ENCODE measurements at places on chromosomes 4 and X.

GRCh38 chrX:9171841-9172463 is 138.0 kb upstream of the FAM9B start:
- no peak for DNase-seq

- DNase-seq = no peak
Measured at GRCh38 chrX:53704294-53704693, 17.8 kb upstream of the HUWE1 start.

GRCh38 chr4:12409507-12410190 is 981.0 kb upstream of the HS3ST1 start:
- DNase-seq = no peak

DNA sequence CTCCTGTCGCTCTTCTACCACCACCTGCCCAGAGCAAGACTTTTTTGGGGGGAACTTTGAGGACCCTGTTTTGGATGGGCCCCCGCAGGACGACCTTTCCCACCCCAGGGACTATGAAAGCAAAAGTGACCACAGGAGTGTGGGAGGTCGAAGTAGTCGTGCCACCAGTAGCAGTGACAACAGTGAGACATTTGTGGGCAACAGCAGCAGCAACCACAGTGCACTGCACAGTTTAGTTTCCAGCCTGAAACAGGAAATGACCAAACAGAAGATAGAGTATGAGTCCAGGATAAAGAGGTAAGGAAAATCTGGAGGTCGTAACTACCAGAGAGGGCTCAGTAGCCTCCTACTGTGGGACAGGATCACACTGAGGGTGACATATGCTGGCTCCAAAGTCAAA is 364.5 kb downstream of the MAPK10 start:
- DNase-seq = no peak

- DNase-seq = no peak
Measured at GRCh38 chr4:76858319-76858718, 39.6 kb downstream of the SOWAHB start.

DNA sequence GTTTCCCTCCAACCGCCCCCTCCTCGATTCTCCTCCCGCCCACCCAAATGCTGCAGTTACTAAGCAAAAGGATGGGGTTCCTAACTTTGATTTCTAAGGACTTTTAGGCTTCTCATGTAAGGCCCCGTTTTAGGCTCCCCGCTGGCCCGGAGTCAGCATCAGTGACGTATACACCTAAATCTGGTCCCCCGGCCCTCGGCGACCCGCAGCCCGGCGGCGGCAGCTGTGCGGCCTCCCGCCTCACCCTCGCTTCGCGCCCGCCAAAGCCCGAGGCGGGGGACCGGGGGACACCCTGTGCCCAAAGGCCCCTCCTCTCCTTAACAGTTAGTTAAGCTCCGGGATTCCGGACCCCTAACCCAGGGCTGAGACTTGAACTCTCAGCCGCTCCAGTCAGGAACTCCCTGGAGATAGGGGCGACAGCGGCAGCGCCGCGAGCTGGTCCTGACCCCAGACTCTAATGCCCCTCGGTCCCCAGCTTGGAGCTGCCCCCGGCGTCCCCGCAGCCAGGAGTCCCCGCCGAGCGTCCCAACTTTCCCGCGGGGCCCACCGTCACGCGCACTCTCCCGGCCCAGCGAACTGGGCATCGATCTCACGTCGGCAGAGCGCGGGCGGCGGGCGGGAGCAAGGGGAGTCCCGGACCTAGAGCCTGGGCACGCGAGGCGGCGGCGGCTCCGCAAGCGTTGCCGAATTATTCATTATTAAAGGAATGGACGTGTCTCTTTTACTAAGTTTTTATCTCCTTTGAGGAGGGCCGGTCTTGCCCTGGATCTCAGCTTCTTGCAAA is 1.5 kb upstream of the NR3C2 start:
- peak; percentile 51 for DNase-seq

- DNase-seq = no peak
Measured at GRCh38 chr4:106409901-106410889, 41.6 kb upstream of the GIMD1 start.

- DNase-seq = no peak
Measured at GRCh38 chr4:67909905-67910584, 26.2 kb upstream of the TMPRSS11D start.

- no peak for DNase-seq
Measured at GRCh38 chr4:77432717-77433417, 172.8 kb upstream of the CXCL13 start.

GRCh38 chr4:2263926-2264321 is 2.0 kb upstream of the MXD4 start:
- DNase-seq = no peak

- DNase-seq = no peak
Measured at GRCh38 chr4:154039435-154040343, 250.8 kb upstream of the SFRP2 start.

- no peak for DNase-seq
Measured at GRCh38 chr4:23039818-23040217, 347.1 kb downstream of the GBA3 start.

DNA sequence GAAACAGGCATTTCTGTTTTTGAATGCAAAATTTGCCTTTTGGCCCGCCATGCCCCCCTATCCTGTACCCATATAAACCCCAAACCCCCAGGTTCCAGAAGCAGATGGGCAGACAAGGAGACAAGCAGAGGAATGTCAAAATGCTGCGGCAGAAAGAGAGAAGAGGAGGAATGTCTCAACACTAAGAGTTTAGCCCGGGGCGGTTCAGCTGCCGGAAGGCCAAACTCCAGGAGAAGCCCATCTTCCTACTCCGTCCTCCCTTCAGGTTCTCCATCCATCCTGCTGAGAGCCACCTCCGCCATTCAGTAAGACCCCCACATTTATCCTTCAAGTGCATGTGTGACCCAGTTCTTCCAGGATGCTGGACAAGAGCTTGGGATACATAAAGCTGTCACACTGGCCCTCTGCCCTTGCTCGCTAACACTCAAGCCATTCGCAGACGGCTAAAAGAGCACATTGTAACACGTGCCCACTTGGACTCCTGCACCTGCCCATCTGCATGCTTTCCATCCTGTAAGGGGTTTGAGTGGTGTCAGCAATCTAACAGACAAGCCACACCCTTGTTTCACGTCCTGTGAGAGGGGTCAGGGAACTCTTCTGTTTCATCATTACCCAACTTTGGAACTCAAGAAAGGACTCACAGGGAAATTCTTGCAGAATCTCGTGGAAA is 31.3 kb downstream of the TLR10 start:
- DNase-seq = no peak

- no peak for DNase-seq
Measured at GRCh38 chr4:67593741-67594175, 35.2 kb downstream of the STAP1 start.

DNA sequence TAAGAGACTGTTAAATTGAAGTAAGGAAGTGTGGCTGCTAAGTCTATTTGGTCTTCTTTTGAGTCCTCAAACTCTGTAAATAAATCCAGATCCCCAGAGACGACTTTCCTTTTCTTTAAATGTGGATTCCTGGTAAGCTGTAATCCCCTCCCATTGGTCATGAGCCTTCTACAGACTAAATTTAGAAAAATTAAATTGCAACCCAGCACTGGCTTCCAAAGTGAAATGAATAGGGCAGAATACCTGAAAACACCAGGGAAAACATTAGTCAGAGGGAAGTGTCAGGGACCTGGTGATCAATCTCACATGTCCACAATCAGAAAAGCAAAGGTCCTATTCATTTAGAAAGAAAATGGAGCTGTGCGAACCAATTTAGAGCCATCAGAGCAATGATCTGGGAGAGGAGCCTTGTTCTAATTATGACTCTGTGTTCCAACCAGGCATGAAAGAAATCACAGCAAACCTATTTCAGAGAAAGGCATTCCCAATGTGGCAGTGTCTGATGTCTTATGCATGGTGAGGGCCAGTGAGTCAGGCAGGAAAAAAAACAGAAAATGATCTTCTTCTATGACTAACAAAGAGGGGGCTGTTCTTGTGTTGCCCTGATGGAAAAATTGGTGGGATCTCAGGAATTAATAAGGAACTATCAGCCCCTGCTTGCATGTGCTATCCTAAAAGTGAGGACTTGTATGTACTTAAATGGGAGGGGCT is 19.8 kb upstream of the CCDC149 start:
- no peak for DNase-seq

DNA sequence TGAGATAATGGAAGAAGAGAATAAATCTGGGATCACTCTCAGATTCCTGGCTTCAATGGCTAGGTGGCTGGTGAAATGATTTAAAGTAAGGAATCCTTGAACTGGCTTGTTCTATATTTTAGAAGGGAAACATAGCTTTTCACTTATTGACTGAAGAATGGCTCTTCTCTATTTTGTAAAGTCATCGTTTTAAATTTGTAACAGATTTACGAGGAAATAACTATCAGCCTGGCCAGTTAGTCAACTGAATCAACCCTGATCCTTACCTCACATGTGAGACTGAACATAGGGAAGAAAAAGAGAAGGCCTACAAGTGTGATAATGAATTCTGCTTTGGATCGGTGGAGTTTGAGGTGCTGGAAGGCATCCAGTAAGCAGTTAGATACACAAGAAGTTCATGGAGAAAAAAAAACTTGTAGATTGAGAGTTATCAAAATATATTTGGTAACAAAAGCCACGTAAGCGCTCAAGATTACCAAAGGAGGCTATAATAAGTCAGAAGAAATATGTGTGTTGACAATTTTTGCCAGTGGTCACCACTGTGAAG is 12.0 kb downstream of the AREG start:
- DNase-seq = no peak

DNA sequence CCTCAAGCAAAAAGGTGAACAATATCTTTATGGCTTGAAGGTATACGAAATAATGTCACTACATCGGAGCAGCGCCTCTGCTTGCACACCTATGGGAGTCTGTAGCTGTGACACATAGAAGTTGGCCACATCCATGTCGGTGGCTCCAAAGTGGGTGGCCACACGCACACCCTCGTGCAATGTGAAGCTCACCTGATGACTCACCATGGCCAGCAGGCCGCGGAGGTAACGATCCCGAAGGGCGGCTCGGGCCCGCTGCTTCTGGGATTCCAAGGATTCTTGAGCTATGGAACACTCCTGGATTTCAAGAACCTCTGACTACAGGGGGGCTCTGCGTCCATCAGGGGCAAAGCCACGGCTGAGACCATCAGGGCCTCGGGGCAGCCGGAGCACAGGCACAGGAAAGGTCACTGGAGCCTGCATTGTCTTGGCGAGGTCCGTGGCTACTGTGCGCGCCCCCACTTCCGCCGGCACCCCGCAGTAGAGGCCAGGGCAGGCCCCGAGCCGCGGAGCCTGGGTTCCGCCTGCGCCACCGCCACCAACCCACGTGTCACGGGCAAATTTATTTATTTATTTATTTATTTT is 25.2 kb downstream of the NYX start:
- DNase-seq = no peak

GRCh38 chr4:110837896-110838450 is 215.1 kb upstream of the PITX2 start:
- no peak for DNase-seq

- no peak for DNase-seq
Measured at GRCh38 chr4:5839751-5840674, 52.9 kb downstream of the CRMP1 start.

- DNase-seq = peak; percentile 41
Measured at GRCh38 chrX:47662144-47662657, 3.2 kb upstream of the UXT start.

GRCh38 chrX:41686788-41687187 is 2.0 kb upstream of the GPR34 start:
- no peak for DNase-seq

GRCh38 chr4:7238300-7238960 is 46.1 kb downstream of the SORCS2 start:
- DNase-seq = no peak

DNA sequence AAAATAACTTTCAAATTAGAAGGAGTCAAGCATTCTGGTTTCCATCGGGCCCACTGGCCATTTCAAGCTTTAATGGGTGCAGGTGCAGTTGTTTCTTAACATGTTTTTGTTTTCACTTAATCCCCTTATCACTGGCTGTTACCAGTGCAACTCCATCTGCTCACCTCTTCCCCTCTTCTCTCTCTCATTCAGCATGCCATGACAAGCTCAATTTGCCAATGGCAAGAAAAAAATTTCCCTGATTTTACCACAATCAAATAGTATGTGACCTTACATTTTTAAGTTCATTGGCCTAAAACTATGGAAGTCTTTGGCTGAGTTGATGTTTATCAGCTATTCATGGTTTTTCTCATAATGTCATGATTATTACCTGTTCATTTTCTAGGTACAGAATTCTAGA is 299.1 kb upstream of the BMP3 start:
- DNase-seq = no peak

GRCh38 chrX:115642895-115643530 is 82.0 kb downstream of the PLS3 start:
- DNase-seq = peak; percentile 11

- DNase-seq = no peak
Measured at GRCh38 chr4:17688011-17688441, 73.6 kb downstream of the MED28 start.

DNA sequence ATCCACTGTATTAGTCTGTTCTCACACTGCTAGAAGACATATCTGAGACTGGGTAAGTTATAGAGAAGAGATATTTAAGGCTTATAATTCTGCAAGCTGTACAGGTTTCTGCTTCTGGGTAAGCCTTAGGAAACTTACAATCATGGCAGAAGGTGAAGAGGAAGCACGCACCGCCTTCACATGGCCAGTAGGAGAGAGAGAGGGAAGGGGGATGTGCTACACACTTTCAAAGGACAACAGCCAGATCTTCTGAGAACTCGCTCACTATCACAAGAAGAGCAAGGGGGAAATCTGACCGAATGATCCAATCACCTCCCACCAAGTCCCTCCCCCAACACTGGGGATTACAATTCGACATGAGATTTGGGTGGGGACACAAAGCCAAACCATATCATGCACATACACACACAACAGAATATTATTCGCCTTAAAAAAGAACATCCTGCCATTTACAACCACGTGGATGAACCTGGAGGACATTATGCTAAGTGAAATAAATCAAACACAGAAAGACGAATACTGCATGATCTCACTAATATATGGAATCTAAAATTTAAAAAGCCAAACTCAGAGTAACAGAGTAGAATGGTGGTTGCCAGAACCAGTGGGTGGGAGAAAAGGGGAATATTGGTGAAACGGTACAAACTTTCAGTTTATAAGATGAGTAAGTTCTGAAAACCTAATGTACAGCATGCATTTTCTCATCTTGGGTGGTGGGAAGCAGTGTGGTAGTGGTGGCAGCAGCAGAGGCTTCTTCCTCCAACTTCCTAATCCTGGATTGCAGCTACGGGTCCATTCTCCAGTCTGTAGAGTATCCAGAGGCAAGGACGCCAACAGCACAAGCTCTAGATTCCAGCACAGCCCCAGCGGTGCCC is 12.8 kb downstream of the FRYL start:
- no peak for DNase-seq

GRCh38 chr4:150768497-150768896 is 186.5 kb downstream of the MAB21L2 start:
- DNase-seq = no peak

DNA sequence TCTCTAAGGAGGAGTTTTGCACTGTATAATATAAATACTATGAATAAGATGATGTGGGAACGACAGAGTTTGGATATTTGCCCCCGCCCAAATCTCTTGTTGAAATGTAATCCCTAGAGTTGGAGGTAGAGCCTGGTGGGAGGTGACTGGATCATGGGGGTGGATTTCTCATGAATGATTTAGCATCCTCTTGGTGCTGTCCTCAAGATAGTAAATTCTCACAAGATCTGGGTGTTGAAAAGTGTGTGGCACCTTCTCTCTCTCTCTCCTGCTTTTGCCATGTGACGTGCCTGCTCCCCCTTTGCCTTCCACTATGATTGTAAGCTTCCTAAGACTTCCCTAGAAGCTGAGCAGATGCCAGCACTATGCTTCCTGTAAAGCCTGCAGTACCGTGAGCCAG is 241.6 kb upstream of the ETNPPL start:
- DNase-seq = no peak
